Endothelial cell of umbilical vein (primary cell): ENCODE measurements at places on chromosomes 11 and 22. TPM values are rescaled to one million over a fixed set of nuclear protein-coding genes. Genes with fewer than 3 reads are reported as not detected.

DNA sequence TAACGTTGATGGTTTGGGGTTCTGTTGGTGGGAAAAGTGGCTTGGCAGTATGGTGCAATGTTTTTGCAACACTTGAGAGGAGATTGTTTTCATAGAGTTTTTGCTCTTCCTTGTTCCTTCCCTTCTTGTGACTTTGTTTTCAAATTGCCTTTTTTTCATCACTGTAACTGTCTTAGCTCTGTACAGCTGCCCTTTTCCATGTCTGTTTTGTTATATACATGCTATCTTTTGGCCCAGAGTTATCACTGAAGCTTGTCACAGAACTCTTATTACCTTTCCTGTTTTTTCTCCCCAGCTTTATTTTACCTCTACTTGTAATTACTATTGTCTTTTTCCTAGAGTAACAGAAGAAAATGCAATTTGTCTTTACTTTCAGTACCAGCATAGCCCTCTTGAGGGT is 154.1 kb downstream of the DDX10 start:
- DNase-seq, result peak; percentile 58

GRCh38 chr22:40592352-40593113 is 44.0 kb downstream of the MRTFA start:
- DNase-seq, result no peak

GRCh38 chr11:6626971-6627761 is 7.9 kb upstream of the TPP1 start:
- DNase-seq, result no peak

- DNase-seq, result no peak
Observed at GRCh38 chr11:69831985-69832384, 12.8 kb upstream of the FGF3 start.

GRCh38 chr11:15636521-15637089 is 521.9 kb downstream of the INSC start:
- no peak for DNase-seq

DNA sequence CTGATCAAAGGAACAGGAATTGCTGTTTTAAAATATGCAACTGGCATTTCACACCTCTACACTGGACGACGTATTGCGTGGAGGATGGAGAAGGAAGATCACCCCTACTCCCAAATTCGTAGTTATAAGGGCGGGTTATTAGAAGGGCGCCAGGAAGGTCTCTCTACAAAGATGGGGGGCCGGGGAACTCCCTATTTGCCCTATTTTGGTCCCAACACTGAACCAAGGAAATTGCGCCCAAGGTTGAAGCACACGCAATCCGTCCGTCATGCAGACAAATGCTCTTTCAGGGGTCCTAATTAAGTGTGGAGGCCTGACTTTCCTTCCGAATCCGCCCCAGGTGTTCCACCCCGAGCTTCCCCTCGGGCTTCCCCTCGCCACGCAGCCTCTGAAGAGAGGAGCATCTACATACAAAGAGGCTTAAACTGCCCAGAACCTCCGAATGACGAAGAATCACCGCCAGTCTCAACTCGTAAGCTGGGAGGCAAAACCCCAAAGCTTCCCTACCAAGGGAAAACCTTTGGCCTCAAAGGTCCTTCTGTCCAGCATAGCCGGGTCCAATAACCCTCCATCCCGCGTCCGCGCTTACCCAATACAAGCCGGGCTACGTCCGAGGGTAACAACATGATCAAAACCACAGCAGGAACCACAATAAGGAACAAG is 396 bp downstream of the NPAT start:
- DNase-seq, result no peak

DNA sequence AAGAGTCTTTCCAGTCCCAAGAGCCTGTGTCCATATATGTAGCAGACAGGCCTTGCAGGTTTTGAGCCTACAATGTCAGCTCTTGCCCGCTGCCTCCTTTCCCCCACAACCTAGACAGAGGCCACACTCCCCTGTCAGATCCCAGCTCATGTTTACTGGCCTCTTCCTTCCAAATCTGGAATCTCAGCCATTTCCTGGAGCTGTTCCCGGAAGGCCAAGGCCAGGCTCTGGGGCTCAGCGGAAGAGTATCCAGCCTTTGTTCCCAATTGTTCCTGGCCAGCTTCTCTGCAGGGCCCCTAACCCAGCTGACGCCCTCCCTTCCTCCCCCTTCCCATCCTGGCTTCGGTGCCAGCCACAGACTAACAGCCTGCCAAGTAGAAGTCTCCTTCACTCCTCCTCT is 1.0 kb upstream of the ROBO4 start:
- peak; percentile 93 for DNase-seq

- no peak for DNase-seq
Observed at GRCh38 chr11:131186629-131187101, 183.8 kb upstream of the NTM start.

The YAP1 gene
- polyA plus RNA-seq, result 32.6 and 34.2 TPM in 2 replicates

The TRPM5 gene
- not detected in 2 replicates for polyA plus RNA-seq

The POU2AF2 gene
- not detected in 2 replicates for polyA plus RNA-seq

The OR5D13 gene
- not detected in 2 replicates for polyA plus RNA-seq
